ENCODE measurements at places on chromosomes 2 and 18.

- DNase-seq = no peak
Observed at GRCh38 chr2:120218181-120218580, 5.0 kb downstream of the TMEM185B start.

DNA sequence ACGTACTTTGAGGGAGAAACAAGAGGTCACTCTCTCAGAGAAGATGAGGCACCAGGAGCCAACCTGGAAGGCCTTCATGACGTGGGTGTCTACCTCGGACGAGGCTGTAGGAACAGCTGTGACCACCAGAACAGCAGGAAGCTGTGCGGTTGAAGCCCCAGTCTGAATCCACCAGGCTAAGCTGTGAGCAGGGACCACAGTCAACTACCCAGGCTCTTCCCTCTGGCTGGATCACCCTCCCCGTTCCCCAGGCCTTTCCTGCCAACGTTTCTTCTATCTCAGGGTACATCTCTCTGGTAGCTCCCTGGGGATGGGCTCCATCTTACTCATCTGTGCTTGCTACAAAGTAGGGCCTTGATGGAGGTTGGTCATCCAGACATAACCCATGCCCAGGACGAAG, 36.8 kb upstream of the CYP27C1 start:
- no peak for DNase-seq

- no peak for DNase-seq
Observed at GRCh38 chr2:190607014-190607597, 41.8 kb upstream of the NAB1 start.

DNA sequence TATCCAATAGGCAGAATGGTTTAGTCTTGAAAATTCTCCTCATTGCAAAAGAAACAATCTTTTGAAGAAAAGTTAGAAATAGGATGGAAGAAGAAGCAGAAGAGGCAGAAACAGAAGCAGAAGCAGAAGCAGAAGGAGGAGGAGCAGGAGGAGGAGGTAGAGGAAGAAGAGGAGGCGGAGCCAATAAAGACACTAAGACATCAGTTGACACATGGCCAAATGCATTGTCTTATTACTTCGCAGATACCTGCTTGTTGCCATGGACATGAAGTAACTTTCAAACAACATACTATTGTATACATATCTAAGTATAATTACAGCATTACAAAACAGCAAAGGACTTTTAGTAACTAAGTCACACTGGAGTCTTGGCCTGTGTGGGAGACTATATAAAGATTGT, 606.3 kb downstream of the METTL4 start:
- DNase-seq = no peak

DNA sequence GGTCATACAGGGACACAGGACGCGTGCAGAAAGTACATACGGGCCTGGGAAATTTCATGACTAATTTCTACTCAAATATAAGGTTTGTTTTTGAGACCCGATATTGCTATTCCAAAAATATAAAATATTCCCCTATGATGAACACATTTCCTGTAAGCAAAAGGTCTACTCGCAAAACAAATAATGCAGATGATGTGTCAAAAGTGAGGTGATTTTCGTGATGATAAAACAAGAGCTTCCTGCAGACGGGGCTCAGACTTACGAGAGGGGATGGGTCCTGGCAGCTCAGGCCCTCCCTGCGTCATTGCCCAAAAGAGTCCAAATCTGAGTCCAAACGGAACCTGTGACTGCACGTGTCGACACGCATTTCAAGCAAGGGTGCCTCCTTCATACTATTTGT, 62.7 kb downstream of the MBP start:
- DNase-seq = no peak

GRCh38 chr2:23655934-23656596, 270.9 kb downstream of the ATAD2B start:
- DNase-seq = no peak

GRCh38 chr2:64448041-64448426, 5.9 kb upstream of the LGALSL start:
- no peak for DNase-seq

- no peak for DNase-seq
Observed at GRCh38 chr2:13779996-13780395, 852.5 kb upstream of the LRATD1 start.

DNA sequence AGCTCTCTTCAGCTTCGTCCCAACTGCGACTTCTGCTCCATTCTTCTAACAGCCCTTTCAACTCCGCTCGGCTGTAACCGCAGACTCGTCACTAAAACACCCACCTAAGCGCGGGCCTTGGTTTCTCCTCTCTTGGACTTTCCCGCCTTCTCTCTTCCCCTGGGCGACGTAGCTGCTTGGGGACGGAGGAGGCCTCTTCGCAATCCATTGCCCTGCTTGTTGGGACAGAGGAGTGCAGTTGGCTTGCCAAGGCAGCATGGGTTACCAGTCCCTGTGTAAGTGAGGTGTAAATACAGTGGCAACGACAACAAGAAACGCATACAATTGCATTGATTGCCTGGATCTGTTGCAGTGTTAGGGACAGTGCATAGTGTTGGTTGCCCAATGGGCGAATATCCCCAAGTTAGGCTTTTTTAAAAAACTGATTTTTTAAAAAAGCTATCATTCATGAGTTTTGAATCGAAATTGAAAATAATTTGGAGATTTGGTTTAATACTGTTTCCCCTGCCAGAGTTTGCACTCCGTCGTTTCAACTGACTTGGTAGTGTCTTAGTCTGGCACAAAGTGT, 484 bp upstream of the DARS1 start:
- DNase-seq = no peak

- DNase-seq = no peak
Observed at GRCh38 chr2:45607701-45608100, 3.4 kb downstream of the SRBD1 start.

DNA sequence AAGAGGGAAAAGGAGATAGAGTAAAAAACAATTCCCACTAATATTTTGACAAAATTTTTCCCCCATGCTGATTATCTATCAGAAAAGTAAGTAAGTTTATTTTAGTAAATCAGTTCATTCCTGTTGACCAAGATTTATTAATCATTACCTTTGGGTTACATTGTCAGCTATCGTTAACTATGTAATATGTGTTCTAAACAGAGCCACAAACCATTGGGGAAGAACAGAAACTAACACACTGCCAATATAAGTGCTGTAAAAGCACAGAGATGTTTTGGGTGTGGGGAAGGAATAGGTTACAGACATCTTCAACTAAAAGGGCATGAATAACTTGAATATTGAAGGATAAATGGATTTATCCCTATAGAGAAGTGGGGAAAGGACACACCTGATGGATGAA, 42.5 kb upstream of the ACADL start:
- DNase-seq = no peak

DNA sequence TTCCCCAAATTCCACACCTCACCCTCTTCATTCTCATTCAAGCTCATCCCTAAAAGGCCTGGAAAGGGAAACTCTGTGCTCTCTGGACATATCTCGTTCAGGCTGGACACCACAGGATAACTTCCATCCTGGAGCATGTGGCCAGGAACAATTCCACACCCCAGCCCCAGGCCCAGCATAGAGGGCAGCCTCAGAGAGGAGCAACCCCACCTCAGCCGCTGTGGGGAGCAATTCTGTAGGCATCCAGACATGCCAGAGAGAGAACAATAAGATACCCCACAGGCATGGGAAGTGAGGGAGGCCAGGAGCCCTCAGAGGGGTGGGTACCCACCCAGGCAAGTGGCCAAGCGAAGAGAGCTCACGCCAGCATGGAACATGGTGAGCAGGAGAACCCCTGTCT, 143.4 kb downstream of the GFPT1 start:
- no peak for DNase-seq

DNA sequence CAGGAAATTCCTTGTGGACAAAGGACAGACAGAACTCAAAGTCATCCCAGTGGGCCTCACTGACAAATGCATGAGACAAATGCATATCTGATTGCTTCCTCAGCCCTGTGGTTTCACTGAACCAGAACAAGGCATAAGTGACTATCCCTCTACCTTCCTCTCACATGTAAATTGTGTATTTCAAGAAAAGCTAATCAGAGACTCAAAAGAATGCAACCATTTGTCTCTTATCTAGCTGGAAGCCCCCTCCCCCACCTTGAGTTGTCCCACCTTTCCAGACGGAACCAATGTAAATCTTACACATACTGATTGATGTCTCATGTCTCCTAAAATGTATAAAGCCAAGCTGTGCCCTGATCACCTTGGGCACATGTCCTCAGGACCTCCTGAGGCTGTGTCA, 102.0 kb upstream of the TMEM200C start:
- no peak for DNase-seq

GRCh38 chr18:74654638-74655037, 57.0 kb downstream of the ZNF407 start:
- DNase-seq = no peak

DNA sequence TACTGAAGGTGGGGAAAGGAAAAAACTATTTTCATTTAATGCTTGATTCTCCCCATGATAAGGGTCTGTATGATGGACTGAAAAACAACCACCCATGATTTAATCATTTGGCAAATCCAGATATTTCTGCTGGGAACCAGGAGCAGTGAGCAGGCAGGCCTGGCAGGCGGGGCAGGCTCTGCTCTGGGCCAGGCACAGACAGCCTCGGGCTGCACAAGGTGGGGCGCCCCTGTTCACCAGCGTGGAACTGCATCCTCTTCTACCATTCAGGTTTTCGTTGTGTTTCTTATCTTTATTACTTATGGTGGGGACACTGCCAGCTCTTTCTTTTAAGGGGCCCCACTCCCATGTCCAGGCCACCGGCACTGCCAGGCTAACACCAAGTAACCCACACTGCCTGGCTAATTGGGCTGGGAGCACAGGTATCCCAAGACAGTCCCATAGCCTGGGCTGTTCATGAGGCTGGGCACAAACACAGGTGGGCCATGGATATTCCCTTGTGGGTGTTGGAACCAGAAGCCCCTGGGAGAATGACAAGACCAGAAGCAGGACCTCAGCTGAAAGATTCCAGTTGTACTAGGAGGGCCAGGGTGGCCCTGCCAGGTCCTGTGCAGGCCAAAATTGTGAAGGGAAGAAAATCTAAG, 57.1 kb upstream of the RALBP1 start:
- no peak for DNase-seq

DNA sequence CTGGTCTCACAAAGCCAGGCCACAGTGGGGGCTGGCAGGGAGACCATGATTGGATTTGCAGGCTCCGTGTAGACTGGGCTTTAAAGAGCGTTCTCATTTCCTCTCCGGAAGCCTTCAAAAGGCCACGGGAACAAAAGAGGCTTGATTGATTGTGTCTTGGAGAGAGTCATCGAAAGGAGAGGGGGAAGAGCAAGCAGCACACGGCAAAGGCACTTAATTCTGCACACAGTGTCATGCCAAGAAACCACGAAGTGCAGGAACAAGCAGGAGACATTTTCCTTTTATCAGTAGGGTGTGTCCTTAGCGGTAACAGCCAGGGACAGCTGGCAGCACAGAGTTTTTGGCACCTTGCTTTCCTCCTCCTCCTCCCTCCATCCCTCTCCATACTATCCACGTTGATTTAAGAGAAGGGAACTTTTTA, 47.7 kb downstream of the GLI2 start:
- DNase-seq = no peak

GRCh38 chr2:188306271-188306670, 14.6 kb downstream of the GULP1 start:
- no peak for DNase-seq

- DNase-seq = peak; percentile 45
Observed at GRCh38 chr2:85662899-85663593, 5.0 kb downstream of the SFTPB start.

GRCh38 chr2:162965191-162965590, 126.6 kb upstream of the KCNH7 start:
- DNase-seq = no peak

- no peak for DNase-seq
Observed at GRCh38 chr18:50793641-50794565, 25.9 kb downstream of the MRO start.

DNA sequence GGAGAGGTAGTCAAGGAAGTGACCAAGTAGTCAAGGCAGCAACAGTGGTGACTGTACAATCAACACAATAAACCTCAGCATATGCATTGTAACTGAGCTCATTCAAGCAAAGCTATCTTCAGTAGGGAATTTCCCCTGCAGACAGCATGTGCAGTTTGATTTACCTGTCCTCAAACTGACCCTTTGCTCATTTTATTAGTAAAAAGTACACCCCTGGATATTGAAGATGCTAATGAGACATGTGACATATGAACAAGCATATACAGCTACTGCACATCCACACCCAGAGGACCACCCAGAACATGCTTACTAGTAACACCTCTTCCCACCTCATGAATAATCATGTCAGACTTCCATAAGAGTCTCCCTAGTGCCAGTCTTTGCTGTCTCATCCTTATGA, 15.4 kb downstream of the C2orf81 start:
- no peak for DNase-seq

DNA sequence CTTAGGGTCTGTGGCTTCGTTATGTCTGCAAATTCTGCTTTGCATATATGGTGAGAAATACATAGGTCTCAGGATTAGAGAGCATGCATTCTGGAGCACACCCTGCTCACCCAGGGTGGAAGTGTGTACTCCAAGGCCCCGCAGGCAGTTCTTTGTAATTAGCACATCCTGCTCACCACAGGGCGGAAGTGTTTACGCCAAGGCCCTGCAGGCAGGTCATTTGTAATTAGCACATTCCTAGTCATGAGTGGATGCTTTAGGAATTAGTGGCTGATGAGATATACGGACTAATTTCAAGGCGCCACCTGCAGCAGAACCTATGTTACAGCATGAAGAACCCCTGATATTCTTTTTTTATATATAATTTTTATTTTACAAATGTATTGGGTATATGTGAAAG, 4.2 kb downstream of the ALLC start:
- no peak for DNase-seq

DNA sequence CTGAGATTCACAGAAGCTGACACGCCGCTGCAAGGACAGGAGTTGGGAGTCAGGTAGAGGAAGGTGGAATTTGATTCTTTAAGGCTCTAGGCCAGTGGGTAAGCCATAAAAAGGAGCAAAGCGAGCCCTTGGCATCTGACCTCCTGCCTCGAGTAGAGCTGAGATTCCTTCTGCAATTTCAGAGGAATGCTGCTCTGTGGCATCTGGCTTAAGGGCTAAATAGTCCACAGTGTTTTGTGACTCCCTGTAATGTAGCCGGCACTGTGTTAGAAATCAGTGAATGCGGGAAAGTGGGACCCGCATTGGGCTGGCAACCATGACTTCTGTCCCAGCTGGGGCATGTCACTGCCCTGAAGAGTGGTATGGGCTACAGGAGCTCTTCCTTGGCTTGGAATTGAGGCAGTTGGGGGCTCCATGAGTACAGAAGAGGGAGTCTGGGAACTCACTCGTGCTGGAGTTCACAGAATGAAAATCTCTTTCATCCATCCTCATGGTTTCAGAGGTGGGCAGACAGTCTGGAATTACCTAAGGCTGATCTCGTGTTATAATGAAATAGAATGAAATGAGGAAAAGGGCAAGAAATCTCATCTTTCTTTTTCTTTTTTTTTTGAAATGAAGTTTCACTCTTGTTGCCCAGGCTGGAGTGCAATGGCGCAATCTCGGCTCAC, 12.7 kb upstream of the MYCN start:
- no peak for DNase-seq

GRCh38 chr18:44497757-44498490, 182.8 kb upstream of the SETBP1 start:
- DNase-seq = no peak

DNA sequence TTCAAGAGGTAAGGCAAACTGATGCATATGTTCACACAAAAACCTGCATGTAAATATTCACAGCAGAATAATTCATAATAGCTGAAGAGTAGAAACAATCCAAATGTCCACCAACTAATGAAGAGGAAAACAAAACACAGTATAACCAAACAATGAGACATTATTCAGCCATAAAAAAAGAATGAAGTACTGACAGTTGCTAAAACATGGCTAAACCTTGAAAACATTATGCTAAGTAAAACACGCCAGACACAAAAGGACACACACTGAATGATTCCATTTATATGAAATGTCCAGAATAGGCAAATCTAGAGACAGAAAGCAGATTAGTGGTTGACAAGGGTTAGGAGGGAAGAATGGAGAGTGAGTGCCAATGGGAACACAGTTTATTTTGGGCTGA, 86.9 kb downstream of the SESTD1 start:
- no peak for DNase-seq
